ENCODE measurements at places on chromosomes 16 and 17. TPM values are rescaled to one million over a fixed set of nuclear protein-coding genes. Genes with fewer than 3 reads are reported as not detected.

The CTRB1 gene
- not detected for total RNA-seq

The HOXB5 gene
- total RNA-seq = not detected

The ADAMTS18 gene
- total RNA-seq = 9.4 TPM

The SULT1A2 gene
- 0.56 TPM for total RNA-seq

The ZNF23 gene
- total RNA-seq = 11.8 TPM

The NXPH3 gene
- 0.38 TPM for total RNA-seq

The SOST gene
- 20.0 TPM for total RNA-seq

The DNAH17 gene
- total RNA-seq = 0.28 TPM

The EFCAB13 gene
- 5.8 TPM for total RNA-seq

The WFDC1 gene
- 3.3 TPM for total RNA-seq

The UNC45B gene
- not detected for total RNA-seq

The HEATR9 gene
- not detected for total RNA-seq

The CCL1 gene
- not detected for total RNA-seq

The KDM6B gene
- total RNA-seq = 68.6 TPM

The DNASE1L2 gene
- 0.58 TPM for total RNA-seq

The LGALS9B gene
- total RNA-seq = not detected

The NPTX1 gene
- 5.6 TPM for total RNA-seq

The PLD2 gene
- 9.6 TPM for total RNA-seq

The SLC5A10 gene
- not detected for total RNA-seq

The METRNL gene
- total RNA-seq = 65.4 TPM

The CD300LB gene
- total RNA-seq = not detected

The NAT9 gene
- total RNA-seq = 35.5 TPM

The GPR179 gene
- total RNA-seq = not detected

The CDH1 gene
- total RNA-seq = 0.28 TPM

The SULT1A1 gene
- total RNA-seq = 6.1 TPM

The ADAM11 gene
- total RNA-seq = 0.28 TPM
